Activated naive CD4-positive, alpha-beta T cell treated with anti-CD3 and anti-CD28 coated beads, Interleukin-2, amount 50 U/mL, for 72 hours (primary cell): ENCODE measurements at places on chromosomes 3 and 15.

GRCh38 chr3:169686874-169687273 lies 23.4 kb upstream of the MECOM start:
- no peak for DNase-seq

DNA sequence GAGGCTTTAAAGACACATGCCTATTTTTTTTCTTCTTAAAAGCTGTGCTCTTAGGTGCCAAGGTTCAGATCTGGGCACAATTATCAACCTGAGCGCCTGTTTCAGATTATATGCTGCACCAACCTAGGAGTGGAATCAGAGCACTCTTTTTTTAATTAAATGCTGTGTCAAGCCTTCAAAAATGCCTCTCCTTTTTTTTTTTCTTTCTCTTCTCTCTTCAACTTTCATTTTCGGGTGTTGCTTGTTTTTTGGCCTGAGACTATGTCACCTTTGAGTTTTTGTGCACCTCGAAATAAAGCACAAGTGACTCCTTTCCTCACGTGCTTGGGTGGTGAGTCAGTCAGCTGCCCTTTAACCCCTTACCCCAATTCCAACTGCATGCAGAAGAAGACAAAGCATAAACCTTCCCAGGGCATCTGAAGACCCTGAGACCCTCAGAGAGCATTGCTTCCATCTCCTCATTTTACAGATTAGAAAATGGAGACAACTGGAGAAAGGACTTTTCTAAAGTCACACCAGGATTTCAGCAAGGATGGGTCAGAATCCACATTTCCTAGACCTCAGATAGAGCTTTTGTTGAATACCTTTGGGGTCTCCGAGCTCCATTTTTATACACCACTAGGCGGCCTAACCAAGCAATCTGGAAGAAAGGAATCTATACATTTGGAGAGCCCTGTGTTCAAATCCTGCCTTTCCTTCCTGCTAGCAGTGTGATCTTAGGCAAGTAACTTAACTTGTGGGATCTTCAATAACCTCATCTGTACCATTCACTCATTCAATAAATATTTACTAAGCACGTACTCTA lies 631 bp upstream of the PRICKLE2 start:
- no peak for DNase-seq

DNA sequence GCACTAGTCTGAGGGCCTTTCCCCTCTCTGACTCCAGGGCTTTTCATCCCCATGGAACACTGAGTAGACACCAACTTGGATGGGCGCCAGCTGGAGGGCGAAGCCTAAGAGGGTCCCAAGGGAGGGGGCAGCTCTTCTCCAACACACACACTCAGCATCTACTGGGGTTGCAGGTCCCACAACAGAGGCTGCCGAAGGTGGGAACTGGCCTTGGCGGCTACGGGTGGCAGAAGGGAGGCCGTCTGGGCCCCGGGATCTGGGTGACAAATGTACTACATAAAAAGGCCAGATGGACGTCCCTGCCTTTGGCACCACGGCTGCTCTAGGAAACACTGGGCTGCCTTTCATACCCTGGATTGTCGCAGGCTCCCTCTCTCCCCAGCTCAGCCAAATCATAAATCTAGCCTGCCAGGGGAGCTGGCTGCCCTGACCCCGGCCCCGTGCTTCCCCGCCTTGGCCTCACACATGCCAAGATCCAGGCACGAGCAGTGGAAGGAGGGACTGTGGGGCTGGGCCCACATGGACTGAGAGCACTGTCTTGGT lies 31.5 kb downstream of the SEMA5B start:
- no peak for DNase-seq

- no peak for DNase-seq
Observed at GRCh38 chr3:32913790-32914446, 37.5 kb upstream of the CCR4 start.

DNA sequence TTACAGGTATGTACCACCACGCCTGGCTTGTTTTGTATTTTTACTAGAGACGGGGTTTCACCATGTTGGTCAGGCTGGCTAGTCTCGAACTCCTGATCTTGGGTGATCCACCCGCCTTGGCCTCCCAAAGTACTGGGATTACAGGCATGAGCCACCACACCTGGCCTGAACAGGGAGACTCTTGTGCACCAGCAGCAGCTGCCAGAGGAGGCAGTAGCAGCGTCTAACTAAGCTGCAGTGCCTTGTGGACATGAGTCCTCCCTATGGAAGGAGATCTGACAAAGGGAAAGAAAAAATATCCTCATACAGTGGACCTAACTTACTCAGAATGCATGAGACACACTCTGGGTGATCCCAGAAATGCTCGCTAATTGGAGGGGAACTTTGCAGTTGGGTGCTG lies 36.8 kb upstream of the NEO1 start:
- no peak for DNase-seq

GRCh38 chr3:135891121-135891520 lies 74.4 kb upstream of the PPP2R3A start:
- no peak for DNase-seq
